ENCODE measurements at places on chromosomes 1 and 21. TPM values are rescaled to one million over a fixed set of nuclear protein-coding genes. Genes with fewer than 3 reads are reported as not detected.

- H3K27ac ChIP-seq: no peak overlapping the region
- H3K27me3 ChIP-seq: no peaks in the 10 kb centered on the region
- no peak for DNase-seq
These were observed 49.7 kb downstream of the GPR52 start for GRCh38 chr1:174497478-174497877.

- no peak for DNase-seq
- H3K27ac ChIP-seq: no peak overlapping the region
- no peak overlapping the region for H3K4me3 ChIP-seq
- H3K4me1 ChIP-seq: peaks cover 25% of the 10 kb centered on the region
- no peaks in the 10 kb centered on the region for H3K36me3 ChIP-seq
These were observed 3.2 kb downstream of the PSRC1 start for GRCh38 chr1:109279615-109280278.

- DNase-seq: no peak
- peaks cover 2% of the 10 kb centered on the region for H3K36me3 ChIP-seq
- H3K27me3 ChIP-seq: no peaks in the 10 kb centered on the region
- no peak overlapping the region for H3K4me3 ChIP-seq
- no peaks in the 10 kb centered on the region for H3K4me1 ChIP-seq
- no peak overlapping the region for H3K27ac ChIP-seq
These were observed 24.1 kb upstream of the CNN3 start for GRCh38 chr1:94951046-94951445.

DNA sequence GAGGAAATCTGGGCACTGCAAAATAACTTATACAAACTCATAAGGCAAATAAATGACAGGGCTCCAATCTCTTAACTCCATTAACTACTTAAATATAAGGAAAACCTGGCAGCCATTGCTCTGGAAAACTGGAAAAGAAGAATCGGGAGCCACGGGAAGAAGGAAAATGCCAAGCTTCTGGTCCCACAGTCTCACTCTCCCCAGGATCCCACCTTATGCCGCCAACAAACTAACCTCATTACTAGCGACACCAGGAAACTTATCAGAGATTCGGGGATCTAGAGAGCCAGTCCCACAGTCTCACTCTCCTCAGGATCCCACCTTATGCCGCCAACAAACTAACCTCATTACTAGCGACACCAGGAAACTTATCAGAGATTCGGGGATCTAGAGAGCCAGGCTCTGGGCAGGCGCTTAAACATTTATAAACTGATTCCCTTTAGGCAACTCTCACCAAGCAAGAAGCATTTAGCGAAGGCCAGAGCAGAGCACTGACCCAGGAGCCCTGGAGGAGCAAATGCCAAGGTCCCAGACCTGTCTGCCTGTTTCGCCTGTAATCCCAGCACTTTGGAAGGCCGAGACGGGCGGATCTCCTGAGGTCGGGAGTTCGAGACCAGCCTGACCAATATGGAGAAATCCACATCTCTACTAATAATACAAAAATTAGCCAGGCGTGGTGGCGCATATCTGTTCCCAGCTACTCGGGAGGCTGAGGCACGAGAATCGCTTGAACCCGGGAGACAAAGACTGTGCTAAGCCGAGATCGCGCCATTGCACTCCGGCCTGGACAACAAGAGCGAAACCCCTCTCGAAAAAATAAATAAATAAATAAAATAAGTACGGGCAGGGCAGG is 720 bp downstream of the PSMB2 start:
- peaks cover 52% of the 10 kb centered on the region for H3K4me1 ChIP-seq
- peak overlapping the region; percentile 99 for H3K27ac ChIP-seq
- peaks cover 11% of the 10 kb centered on the region for H3K36me3 ChIP-seq
- peak overlapping the region; percentile 99 for H3K4me3 ChIP-seq
- H3K27me3 ChIP-seq: peaks cover 17% of the 10 kb centered on the region
- DNase-seq: no peak

DNA sequence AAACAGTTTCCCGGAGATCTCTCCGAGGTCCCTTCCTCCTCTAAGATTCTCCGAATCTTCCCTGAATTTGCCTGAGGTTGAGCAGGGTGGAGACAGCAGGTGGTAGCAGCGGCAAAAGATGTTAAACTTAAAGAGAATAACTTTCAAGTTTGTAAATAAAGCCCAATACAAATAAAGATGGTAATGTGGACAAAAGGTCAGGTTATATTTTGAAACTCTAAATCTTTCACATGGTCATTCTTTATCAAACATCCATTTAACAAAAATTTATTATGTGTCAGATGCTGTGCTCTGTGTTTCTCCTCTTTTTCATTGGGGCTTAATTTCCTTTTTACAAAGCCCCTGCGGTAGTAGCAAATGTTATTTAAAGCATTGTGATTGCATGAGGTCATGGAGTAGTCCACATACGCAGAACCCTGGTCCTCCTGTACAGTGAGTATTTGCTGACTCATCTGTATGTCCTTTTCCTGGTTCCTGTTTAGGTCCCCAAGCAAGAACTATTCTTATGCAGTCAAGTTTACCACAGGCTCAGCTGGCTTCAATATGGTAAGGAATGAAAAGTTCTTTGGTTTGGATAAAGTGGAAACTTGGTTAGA is 119.2 kb downstream of the ITSN1 start:
- no peaks in the 10 kb centered on the region for H3K27me3 ChIP-seq
- no peaks in the 10 kb centered on the region for H3K36me3 ChIP-seq
- H3K27ac ChIP-seq: no peak overlapping the region
- H3K4me1 ChIP-seq: no peaks in the 10 kb centered on the region

GRCh38 chr1:212644866-212645545 is 36.4 kb downstream of the ATF3 start:
- H3K4me3 ChIP-seq: no peak overlapping the region
- H3K27ac ChIP-seq: no peak overlapping the region
- no peak for DNase-seq
- H3K27me3 ChIP-seq: peaks cover 34% of the 10 kb centered on the region
- no peaks in the 10 kb centered on the region for H3K36me3 ChIP-seq

- peaks cover 67% of the 10 kb centered on the region for H3K4me1 ChIP-seq
- H3K27me3 ChIP-seq: no peaks in the 10 kb centered on the region
- peak overlapping the region; percentile 84 for H3K27ac ChIP-seq
- H3K4me3 ChIP-seq: peak overlapping the region; percentile 99
- peaks cover 33% of the 10 kb centered on the region for H3K36me3 ChIP-seq
These were observed 4.0 kb downstream of the TOMM20 start for GRCh38 chr1:235124665-235125064.

- H3K36me3 ChIP-seq: no peaks in the 10 kb centered on the region
- peaks cover 54% of the 10 kb centered on the region for H3K4me1 ChIP-seq
- no peak for DNase-seq
- peaks cover 14% of the 10 kb centered on the region for H3K27me3 ChIP-seq
- H3K4me3 ChIP-seq: peak overlapping the region; percentile 31
These were observed 111.9 kb upstream of the SLC25A33 start for GRCh38 chr1:9427388-9427787.

GRCh38 chr21:45318146-45318555 is 30.5 kb upstream of the POFUT2 start:
- no peak for DNase-seq
- H3K27me3 ChIP-seq: no peaks in the 10 kb centered on the region
- peaks cover 15% of the 10 kb centered on the region for H3K4me1 ChIP-seq
- no peak overlapping the region for H3K27ac ChIP-seq

GRCh38 chr1:184189361-184189760 is 137.8 kb downstream of the TSEN15 start:
- peaks cover 22% of the 10 kb centered on the region for H3K27me3 ChIP-seq
- H3K36me3 ChIP-seq: no peaks in the 10 kb centered on the region
- DNase-seq: no peak
- H3K4me3 ChIP-seq: no peak overlapping the region

- H3K4me3 ChIP-seq: no peak overlapping the region
- H3K36me3 ChIP-seq: no peaks in the 10 kb centered on the region
- H3K4me1 ChIP-seq: no peaks in the 10 kb centered on the region
- H3K27me3 ChIP-seq: no peaks in the 10 kb centered on the region
These were observed 512.2 kb upstream of the NR5A2 start for GRCh38 chr1:199515261-199515660.

DNA sequence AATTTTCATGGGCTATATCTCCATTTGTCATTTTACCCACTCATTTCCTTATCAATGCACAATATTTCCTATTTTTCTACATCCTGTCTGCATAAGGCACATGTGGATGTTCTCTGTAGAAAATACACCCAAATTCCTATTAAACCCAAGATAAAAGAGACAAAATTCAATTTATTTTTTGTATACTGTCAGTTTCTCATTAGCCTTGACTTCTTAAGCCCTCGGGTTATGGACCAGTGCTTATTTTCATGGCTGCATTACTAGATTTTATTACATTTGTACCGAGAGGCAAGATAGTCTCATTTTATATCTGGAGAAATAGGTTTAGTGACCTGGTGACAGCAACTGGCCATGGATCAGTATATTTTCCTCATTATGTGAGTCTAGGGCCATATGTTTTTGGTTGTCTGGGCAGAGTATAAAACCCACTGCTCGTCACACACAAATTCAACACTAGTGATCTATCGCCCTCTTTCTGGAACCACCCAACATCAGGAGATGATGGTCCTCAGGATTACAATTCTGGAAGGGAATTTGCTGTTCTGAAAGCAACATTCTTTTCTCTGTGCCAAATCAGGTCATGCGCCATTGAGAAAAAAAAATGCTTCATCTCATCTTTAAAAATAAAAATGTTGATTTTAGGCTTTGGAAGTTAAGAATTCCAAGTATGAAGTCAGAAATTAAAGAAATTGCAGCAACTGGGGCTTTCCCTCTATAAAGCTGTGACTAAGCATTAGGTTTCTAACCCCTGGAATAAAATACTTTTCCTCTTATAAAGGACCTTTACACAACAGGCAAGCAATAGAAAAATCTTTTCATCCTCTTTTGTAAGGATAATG is 81.4 kb downstream of the ASTN1 start:
- H3K27me3 ChIP-seq: no peaks in the 10 kb centered on the region
- no peaks in the 10 kb centered on the region for H3K4me1 ChIP-seq
- H3K36me3 ChIP-seq: no peaks in the 10 kb centered on the region
- H3K4me3 ChIP-seq: no peak overlapping the region
- no peak for DNase-seq

DNA sequence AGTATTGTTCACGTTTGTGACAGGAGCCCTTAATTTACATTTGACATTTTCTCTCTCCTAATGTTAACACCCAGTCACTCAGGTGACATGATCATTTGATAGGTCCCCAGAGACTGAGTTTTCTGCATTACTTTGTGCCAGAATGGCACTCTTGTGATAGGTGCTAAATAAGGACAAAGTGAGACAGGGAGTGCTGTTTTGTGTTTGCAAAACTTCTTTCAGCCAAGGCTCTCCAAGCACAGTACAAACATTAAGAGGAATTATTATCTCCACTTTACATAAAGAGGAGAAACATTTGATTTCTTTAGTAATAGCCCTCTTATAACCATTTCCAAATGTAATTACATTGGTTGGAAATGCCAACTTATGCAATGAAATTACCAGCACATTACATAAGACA is 355.2 kb downstream of the NTNG1 start:
- H3K36me3 ChIP-seq: no peaks in the 10 kb centered on the region
- peaks cover 7% of the 10 kb centered on the region for H3K4me1 ChIP-seq
- no peak overlapping the region for H3K27ac ChIP-seq
- H3K4me3 ChIP-seq: no peak overlapping the region
- peaks cover 9% of the 10 kb centered on the region for H3K27me3 ChIP-seq

GRCh38 chr1:33099290-33100118 is 18.6 kb downstream of the AZIN2 start:
- peak overlapping the region; percentile 81 for H3K4me3 ChIP-seq
- peaks cover 24% of the 10 kb centered on the region for H3K4me1 ChIP-seq
- DNase-seq: peak; percentile 81
- no peaks in the 10 kb centered on the region for H3K36me3 ChIP-seq
- peak overlapping the region; percentile 70 for H3K27ac ChIP-seq

DNA sequence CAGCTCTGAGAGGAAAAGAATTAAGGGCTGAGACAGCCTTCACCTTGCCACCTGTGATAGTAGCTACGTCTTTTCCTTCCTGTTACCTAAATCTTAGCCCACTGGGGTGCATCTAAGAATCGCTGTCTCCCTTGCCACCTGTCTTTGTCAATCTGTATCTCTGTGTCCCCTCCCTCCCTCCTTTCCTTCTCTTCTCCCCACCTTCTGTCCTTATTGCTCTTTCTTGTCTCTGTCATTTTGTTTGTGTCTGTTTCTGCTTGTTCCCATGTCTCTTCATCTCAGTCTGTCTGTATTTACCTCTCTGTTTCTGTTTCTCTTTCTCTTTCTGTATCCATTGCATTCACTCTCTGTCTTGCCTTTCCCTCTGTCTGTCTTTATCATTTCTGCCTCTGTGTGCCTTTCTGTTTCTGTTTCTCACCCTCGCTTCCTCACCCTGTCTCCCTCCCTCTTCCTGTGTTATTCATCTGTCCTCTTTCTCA is 30.2 kb downstream of the SLC22A15 start:
- peak; percentile 2 for DNase-seq
- peaks cover 16% of the 10 kb centered on the region for H3K4me1 ChIP-seq
- no peaks in the 10 kb centered on the region for H3K27me3 ChIP-seq
- no peaks in the 10 kb centered on the region for H3K36me3 ChIP-seq
- H3K27ac ChIP-seq: peak overlapping the region; percentile 68

GRCh38 chr1:101980974-101981373 is 15.8 kb downstream of the OLFM3 start:
- H3K27me3 ChIP-seq: no peaks in the 10 kb centered on the region
- H3K27ac ChIP-seq: no peak overlapping the region
- H3K4me3 ChIP-seq: no peak overlapping the region
- H3K36me3 ChIP-seq: no peaks in the 10 kb centered on the region

- no peaks in the 10 kb centered on the region for H3K4me1 ChIP-seq
- peaks cover 13% of the 10 kb centered on the region for H3K27me3 ChIP-seq
- no peak overlapping the region for H3K4me3 ChIP-seq
- DNase-seq: no peak
These were observed 69.8 kb downstream of the HFM1 start for GRCh38 chr1:91334856-91335255.

- no peaks in the 10 kb centered on the region for H3K27me3 ChIP-seq
- DNase-seq: no peak
- peaks cover 10% of the 10 kb centered on the region for H3K4me1 ChIP-seq
- H3K36me3 ChIP-seq: no peaks in the 10 kb centered on the region
- no peak overlapping the region for H3K4me3 ChIP-seq
- no peak overlapping the region for H3K27ac ChIP-seq
These were observed 17.1 kb upstream of the IVNS1ABP start for GRCh38 chr1:185334182-185334581.

GRCh38 chr21:36127977-36128376 is 6.9 kb upstream of the CBR3 start:
- no peak overlapping the region for H3K27ac ChIP-seq
- no peak overlapping the region for H3K4me3 ChIP-seq
- DNase-seq: no peak
- no peaks in the 10 kb centered on the region for H3K36me3 ChIP-seq

- peaks cover 11% of the 10 kb centered on the region for H3K36me3 ChIP-seq
- no peak overlapping the region for H3K4me3 ChIP-seq
- no peak overlapping the region for H3K27ac ChIP-seq
These were observed 33.1 kb downstream of the LTN1 start for GRCh38 chr21:28959367-28960099.

- H3K27me3 ChIP-seq: peaks cover 26% of the 10 kb centered on the region
- H3K4me3 ChIP-seq: no peak overlapping the region
- no peaks in the 10 kb centered on the region for H3K36me3 ChIP-seq
- H3K4me1 ChIP-seq: peaks cover 3% of the 10 kb centered on the region
These were observed 43.1 kb upstream of the CCSAP start for GRCh38 chr1:229385853-229386456.

- H3K27ac ChIP-seq: no peak overlapping the region
- peaks cover 14% of the 10 kb centered on the region for H3K4me1 ChIP-seq
- no peak for DNase-seq
- H3K36me3 ChIP-seq: no peaks in the 10 kb centered on the region
- H3K4me3 ChIP-seq: no peak overlapping the region
These were observed 39.3 kb downstream of the HLCS start for GRCh38 chr21:36926989-36927718.

Gene FCMR
- 50.3 TPM for total RNA-seq

Gene UBE2Q1
- 102 TPM for total RNA-seq

Gene VHLL
- 0.91 TPM for total RNA-seq

Gene HSPB7
- total RNA-seq: not detected

Gene OR2L5
- not detected for total RNA-seq

Gene NTMT2
- not detected for total RNA-seq

Gene SMG5
- 79.7 TPM for total RNA-seq

Gene TLR5
- total RNA-seq: 0.60 TPM

Gene SH2D5
- total RNA-seq: 0.34 TPM
